Activated CD8-positive, alpha-beta T cell treated with anti-CD3 and anti-CD28 coated beads, Interleukin-2, amount 10 ng/mL, durations not matched to agents 7 days and 5 days (primary cell): ENCODE measurements at places on chromosomes 12 and 14.

DNA sequence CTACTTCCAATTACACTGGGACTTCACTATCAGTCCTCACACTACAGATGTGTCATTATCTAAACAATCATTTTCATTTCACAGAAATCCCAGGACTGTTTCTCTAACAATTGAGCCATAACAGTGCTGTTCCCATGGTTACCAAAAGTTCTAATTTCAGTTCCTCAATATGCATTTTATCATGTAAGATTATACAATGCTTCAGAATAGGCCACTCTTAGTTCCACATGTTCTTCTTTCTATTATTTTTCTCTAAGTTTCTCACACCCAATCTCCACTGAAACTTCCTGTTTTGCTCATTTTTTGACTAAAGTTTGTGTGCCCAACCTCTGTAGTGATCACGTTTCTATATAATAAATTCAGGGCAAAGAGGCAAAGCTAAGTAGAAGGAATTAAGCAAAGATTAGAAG lies 185.8 kb downstream of the DUSP6 start:
- DNase-seq, result no peak

GRCh38 chr12:98449584-98449983 lies 65.8 kb upstream of the TMPO start:
- DNase-seq, result no peak

GRCh38 chr14:91250912-91251311 lies 6.4 kb upstream of the GPR68 start:
- DNase-seq, result no peak

- DNase-seq, result peak; percentile 40
Measured at GRCh38 chr14:91021991-91022621, 38.3 kb downstream of the RPS6KA5 start.
